ENCODE measurements at places on chromosomes 3 and 15. TPM values are rescaled to one million over a fixed set of nuclear protein-coding genes. Genes with fewer than 3 reads are reported as not detected.

GRCh38 chr3:71570546-71570945, 13.0 kb downstream of the FOXP1 start:
- no peaks in the 10 kb centered on the region for H3K27me3 ChIP-seq
- no peak overlapping the region for H3K27ac ChIP-seq
- no peak overlapping the region for H3K4me3 ChIP-seq
- no peak for DNase-seq
- peaks cover 22% of the 10 kb centered on the region for H3K4me1 ChIP-seq
- peaks cover 36% of the 10 kb centered on the region for H3K36me3 ChIP-seq

RAB5A gene
- total RNA-seq = 73.4 TPM

GRCh38 chr15:51737522-51738305, at the start of gene LYSMD2:
Gene LYSMD2 (minus strand): TSS chr15:51737655. CDS start chr15:51737622, 33 bp downstream.
- H3K4me1 ChIP-seq = peaks cover 11% of the 10 kb centered on the region
- no peak within 1 kb of the TSS for H3K27ac ChIP-seq
- peak within 1 kb of the TSS; percentile 67 for H3K4me3 ChIP-seq
- DNase-seq = no peak
- peaks cover 18% of the 10 kb centered on the region for H3K27me3 ChIP-seq
- H3K36me3 ChIP-seq = no peaks in the 10 kb centered on the region

DNA sequence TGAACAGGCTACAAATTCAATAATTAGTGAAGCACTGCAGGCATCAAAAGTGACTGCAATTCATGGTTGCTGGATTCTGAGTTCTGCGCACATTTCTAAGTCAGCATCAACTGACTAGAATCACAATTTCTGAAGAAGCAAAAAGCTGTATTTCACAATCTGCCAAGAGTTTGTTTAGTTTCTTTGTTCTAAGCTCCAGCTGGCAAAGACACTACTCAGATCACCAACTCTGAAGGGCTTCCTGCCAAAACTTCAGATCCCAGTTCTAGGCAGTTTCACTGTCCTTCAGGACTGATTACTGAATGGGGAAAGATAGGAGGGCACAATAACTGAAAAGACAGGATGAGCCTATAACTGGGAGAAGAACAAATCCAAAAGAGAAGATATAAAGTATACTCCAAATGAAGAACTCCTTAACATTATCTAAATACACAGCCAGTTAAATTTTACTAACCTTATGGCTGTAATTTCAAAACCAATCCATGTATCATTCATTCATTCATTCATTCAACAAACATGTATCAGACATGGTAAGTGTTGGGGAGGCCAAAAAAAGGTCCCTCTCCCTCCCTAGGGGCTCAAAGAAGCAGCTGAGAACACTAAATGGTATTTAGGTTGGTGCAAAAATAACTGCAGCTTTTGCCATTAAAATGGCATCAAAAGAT, 17.1 kb downstream of the TJP1 start:
- peak overlapping the region; percentile 68 for H3K27ac ChIP-seq
- H3K4me3 ChIP-seq = no peak overlapping the region
- DNase-seq = no peak
- no peaks in the 10 kb centered on the region for H3K27me3 ChIP-seq

- H3K4me1 ChIP-seq = no peaks in the 10 kb centered on the region
- no peak overlapping the region for H3K27ac ChIP-seq
- DNase-seq = no peak
- H3K36me3 ChIP-seq = no peaks in the 10 kb centered on the region
Measured at GRCh38 chr3:102348904-102349303, 85.9 kb upstream of the ZPLD1 start.

GRCh38 chr3:197501496-197501878, 54.3 kb downstream of the BDH1 start:
- H3K27ac ChIP-seq = no peak overlapping the region
- peaks cover 22% of the 10 kb centered on the region for H3K4me1 ChIP-seq
- no peak for DNase-seq
- no peak overlapping the region for H3K4me3 ChIP-seq
- no peaks in the 10 kb centered on the region for H3K27me3 ChIP-seq
- peaks cover 1% of the 10 kb centered on the region for H3K36me3 ChIP-seq

NR2E3 gene
- 1.2 TPM for total RNA-seq

DNA sequence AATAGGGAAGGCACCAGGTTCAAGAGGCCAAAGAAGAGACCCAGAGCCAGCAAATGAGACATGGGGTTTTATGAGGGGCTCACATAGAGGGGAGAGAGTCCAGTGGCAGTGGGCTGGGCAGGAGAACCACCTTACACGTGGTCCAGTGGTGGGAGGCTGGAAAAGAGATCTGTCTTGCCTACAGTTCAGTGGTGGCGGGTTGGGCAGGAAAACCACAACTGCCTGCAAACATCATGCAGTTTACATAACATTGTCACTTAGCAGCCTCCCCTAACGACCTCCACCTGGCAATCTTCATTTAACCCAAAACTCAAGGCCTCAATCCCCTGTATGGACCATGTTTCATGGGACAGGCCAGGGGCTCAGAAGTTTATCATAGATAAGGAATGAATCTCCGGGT, 29.1 kb downstream of the CRYGS start:
- no peak for DNase-seq
- H3K4me3 ChIP-seq = no peak overlapping the region
- H3K4me1 ChIP-seq = peaks cover 4% of the 10 kb centered on the region
- no peak overlapping the region for H3K27ac ChIP-seq
- peaks cover 59% of the 10 kb centered on the region for H3K27me3 ChIP-seq
- no peaks in the 10 kb centered on the region for H3K36me3 ChIP-seq

TMEM158 gene
- total RNA-seq = 5.1 TPM

GALNT15 gene
- 0.11 TPM for total RNA-seq

INKA1 gene
- total RNA-seq = 9.4 TPM

- DNase-seq = no peak
- H3K4me1 ChIP-seq = peaks cover 3% of the 10 kb centered on the region
- no peaks in the 10 kb centered on the region for H3K27me3 ChIP-seq
- no peak overlapping the region for H3K4me3 ChIP-seq
- H3K27ac ChIP-seq = no peak overlapping the region
Measured at GRCh38 chr15:67641453-67641852, 99.0 kb downstream of the MAP2K5 start.

GRCh38 chr3:23644676-23645075, 161.1 kb upstream of the UBE2E1 start:
- no peak overlapping the region for H3K4me3 ChIP-seq
- DNase-seq = no peak
- no peaks in the 10 kb centered on the region for H3K27me3 ChIP-seq
- H3K4me1 ChIP-seq = peaks cover 38% of the 10 kb centered on the region

- no peaks in the 10 kb centered on the region for H3K36me3 ChIP-seq
- H3K27ac ChIP-seq = no peak overlapping the region
- peaks cover 19% of the 10 kb centered on the region for H3K27me3 ChIP-seq
- no peak for DNase-seq
- no peak overlapping the region for H3K4me3 ChIP-seq
- H3K4me1 ChIP-seq = no peaks in the 10 kb centered on the region
Measured at GRCh38 chr15:37967788-37968187, 33.3 kb downstream of the TMCO5A start.

DNA sequence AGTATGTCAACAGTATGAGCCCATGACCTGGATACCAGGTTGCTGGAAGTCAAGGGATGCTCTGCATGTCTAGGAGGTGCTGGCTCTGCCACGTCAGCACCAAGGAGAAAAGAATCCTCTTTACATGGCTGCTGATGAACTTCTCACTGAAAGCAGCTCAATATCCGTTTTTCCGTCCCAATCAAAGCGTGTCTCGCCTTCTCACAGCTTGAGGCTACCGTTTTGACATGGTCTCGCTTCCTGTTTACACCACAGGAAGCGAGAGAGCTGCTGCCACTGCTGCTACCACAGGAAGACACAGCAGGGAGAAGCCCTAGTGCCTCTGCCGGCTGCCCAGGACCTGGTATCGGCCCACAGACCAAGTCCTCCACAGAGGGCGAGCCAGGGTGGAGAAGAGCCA, 27.3 kb downstream of the STARD5 start:
- DNase-seq = no peak
- no peak overlapping the region for H3K4me3 ChIP-seq
- H3K4me1 ChIP-seq = peaks cover 6% of the 10 kb centered on the region
- peaks cover 25% of the 10 kb centered on the region for H3K27me3 ChIP-seq

DNA sequence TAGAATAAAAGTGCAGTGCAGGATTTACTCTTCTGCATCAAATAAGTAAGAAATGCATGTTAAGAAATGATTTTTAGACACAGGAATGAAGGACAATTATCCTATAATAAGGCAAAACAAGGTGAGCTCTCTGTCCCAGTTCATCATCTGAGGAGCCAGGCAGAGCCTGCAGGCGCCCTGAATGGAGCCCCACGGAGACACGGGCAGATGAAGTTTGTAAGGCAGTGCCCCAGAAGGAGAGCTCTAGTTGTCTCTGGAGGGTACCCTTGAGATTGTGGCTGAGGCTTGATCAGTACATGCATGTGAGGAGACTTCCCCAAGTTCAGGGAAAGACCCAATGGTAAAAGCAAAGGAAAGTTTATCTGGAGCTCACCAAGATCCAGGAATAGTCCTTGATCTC, 50.3 kb downstream of the ATP10A start:
- no peak overlapping the region for H3K4me3 ChIP-seq
- no peak for DNase-seq
- H3K36me3 ChIP-seq = no peaks in the 10 kb centered on the region
- H3K27me3 ChIP-seq = peaks cover 18% of the 10 kb centered on the region

XCR1 gene
- not detected for total RNA-seq

Data from mesothelial cell of epicardium (in vitro differentiated cells).